ENCODE measurements at places on chromosomes 16 and 17. TPM values are rescaled to one million over a fixed set of nuclear protein-coding genes. Genes with fewer than 3 reads are reported as not detected.

Gene PHLPP2
- total RNA-seq = 39.4 TPM

Gene LRRC37A
- 28.0 TPM for total RNA-seq

Gene LGALS9C
- not detected for total RNA-seq

Gene PYDC1
- 3.0 TPM for total RNA-seq

Gene RUNDC3A
- 123 TPM for total RNA-seq

Gene KLHL10
- total RNA-seq = not detected

Gene PLA2G10
- total RNA-seq = not detected

Gene RAMP2
- total RNA-seq = 11.8 TPM

Gene SOCS7
- total RNA-seq = 53.8 TPM

Gene OSGIN1
- 2.3 TPM for total RNA-seq

Gene SLC13A2
- total RNA-seq = not detected

Gene NPB
- 3.3 TPM for total RNA-seq

DNA sequence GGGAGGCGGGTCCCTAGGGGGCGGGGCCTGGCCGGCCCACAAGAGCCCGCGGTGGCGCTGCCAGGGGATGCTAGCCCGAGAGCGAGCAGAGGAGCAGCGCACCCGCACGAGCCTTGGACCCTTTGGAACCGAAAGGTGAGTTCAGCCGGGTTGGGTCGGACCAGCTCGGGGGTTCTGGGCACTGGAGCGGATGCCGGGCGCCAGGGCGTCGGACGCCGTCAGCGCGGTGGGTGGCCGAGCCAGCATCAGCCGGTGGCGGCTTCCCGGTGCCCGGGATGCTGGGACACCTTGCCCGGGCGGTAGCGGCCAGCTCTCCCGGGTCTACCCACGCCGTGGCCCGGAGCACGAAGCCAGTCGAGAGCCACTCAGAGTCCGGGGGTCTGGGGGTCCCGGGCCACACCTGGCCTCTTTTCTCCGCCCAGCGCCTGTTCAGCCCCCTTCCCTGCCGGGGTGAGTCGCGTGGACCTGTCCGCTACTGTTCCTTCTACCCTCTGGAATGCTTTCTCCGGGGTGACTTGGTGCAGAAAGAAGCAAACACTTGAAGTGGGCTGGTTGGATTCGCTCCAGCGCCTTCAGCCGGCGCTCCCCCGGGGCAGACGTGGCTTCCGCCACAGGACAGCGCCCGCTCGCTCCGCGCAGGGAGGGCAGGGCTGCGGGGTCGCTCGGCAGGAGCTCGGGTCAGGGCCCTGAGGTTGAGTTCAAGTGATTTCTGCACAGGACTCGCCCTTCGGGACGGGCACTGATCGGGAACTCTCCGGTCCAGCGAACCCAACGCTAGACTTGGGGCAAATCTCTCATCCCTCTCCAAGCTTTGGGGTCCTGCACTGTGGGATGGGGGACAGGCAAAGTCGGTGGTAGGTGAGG, at the start of gene SCNN1G:
TSS of gene SCNN1G (plus strand) at position 67 of the 864 bp plus-strand sequence. CDS start 3,527 bp downstream, outside the sequence.
- DNase-seq = no peak

- no peak for DNase-seq
Measured at GRCh38 chr17:3474212-3474611, 1.6 kb upstream of the ASPA start.

GRCh38 chr17:27526604-27527002, 70.4 kb downstream of the KSR1 start:
- no peak for DNase-seq

GRCh38 chr17:16273499-16273898, 56.5 kb downstream of the PIGL start:
- DNase-seq = no peak

GRCh38 chr16:78813661-78814311, 714.3 kb downstream of the WWOX start:
- DNase-seq = no peak

DNA sequence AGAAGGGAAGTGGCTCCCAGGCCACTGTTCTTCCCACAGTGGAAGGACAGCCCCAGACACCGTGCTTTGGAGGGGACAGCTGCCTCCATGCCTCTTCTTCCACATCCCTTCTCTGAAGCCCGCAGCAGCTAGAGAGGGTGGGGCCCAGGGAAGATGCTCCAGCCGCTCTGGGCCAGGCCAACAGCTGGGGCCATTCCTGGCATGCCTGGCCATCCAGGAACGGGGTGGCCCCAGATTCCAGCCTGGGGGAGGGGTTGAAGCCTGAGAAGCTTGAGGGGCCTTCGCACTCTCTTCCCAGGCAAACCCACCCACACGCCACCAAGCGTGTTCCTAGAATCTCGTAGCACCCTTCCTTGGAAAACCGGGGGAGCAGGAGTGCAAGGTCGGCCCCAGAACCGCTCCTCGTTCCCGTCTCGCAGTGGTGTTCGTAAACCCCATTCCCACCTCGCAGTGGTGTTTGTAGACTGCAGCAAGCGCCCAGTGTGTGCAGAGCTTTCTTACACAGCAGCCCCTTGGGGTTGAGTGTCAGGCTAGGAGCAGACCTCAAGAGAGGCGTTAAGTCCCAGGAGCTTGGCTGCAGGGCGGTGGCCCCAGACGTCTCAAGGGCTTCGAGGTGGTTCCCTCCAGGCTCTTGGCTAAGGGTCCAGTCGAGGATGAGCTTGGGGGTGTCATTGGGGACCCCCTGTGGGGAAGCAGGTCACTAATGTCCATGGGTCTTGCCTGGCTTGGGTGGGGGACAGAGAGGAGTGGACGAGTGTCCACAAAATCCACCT, 2.7 kb downstream of the CDH15 start:
- DNase-seq = no peak

GRCh38 chr16:12503191-12503590, 300.5 kb downstream of the CPPED1 start:
- no peak for DNase-seq

DNA sequence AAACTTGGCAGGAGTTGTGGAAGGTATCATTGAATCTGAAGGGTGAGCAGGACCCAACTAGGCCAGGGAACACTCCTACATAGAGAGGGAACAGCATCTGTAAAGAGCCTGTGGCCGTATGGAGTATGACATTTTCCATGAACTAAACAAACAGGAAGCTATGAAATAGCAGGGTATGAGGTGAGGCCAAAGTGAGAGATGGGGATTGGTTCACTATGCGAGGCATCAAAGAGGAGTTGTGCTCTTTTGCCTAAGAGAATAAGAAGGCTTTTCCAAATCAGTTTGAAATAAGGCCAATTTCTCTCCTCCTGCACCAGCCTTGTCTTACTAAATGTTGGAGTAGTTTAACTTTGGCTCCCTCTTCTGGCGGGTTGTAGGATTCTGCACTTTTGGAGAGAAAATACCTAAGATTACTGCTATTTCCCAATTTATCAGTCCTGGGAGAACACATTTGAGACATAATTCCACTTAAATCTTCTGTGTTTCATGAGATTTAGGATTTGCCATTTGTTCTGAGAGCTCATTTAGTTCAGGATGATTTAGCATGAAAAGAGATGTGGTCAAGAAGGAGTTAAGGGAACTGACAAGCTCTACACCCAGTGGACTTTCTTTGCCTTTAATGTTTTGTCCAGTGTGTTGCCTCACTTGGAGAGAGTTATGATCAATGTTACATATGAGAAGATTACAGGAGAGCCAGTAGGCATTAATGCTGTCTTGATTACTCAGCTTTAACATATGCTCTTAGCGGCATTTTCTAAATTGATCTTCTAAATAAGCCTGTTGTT, 55.4 kb downstream of the TNRC6C start:
- no peak for DNase-seq

DNA sequence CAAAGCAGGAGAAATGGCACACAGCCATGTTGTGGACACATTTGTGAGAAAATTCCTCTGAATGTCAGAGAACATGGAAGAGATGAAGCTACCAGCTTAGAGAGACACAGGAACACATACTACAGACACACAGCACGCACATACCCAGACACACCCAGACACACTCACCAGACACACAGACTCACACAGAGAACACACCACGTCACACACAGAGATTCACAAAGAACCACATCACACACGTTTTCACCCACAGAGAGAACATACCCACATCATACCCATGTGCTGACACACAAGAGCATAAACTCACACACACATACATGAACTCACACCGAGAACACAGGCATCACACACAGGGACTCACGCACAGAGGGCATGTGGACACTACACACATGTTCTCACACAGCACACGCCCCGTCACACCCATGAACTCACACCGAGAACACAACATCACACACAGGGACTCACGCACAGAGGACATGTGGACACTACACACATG, 124.9 kb downstream of the METRNL start:
- DNase-seq = no peak

DNA sequence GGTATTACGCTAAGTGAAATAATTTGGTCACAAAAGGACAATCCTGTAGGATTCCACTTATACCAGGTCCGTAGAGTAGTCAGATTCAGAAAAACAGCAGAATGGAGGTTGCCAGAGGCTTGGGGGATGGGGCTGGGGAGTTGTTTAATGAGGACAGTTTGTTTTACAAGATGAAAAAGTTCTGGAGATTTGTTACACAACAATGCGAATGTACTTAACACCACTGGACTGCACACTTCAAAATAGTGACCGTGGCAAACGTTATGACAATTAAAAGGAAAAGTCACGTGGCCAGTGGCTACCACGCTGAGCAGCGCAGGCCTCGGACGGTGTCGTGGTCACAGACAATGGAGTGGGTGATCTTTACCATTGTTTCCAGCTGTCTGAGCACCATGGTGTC, 338.1 kb downstream of the SEC14L1 start:
- DNase-seq = no peak

DNA sequence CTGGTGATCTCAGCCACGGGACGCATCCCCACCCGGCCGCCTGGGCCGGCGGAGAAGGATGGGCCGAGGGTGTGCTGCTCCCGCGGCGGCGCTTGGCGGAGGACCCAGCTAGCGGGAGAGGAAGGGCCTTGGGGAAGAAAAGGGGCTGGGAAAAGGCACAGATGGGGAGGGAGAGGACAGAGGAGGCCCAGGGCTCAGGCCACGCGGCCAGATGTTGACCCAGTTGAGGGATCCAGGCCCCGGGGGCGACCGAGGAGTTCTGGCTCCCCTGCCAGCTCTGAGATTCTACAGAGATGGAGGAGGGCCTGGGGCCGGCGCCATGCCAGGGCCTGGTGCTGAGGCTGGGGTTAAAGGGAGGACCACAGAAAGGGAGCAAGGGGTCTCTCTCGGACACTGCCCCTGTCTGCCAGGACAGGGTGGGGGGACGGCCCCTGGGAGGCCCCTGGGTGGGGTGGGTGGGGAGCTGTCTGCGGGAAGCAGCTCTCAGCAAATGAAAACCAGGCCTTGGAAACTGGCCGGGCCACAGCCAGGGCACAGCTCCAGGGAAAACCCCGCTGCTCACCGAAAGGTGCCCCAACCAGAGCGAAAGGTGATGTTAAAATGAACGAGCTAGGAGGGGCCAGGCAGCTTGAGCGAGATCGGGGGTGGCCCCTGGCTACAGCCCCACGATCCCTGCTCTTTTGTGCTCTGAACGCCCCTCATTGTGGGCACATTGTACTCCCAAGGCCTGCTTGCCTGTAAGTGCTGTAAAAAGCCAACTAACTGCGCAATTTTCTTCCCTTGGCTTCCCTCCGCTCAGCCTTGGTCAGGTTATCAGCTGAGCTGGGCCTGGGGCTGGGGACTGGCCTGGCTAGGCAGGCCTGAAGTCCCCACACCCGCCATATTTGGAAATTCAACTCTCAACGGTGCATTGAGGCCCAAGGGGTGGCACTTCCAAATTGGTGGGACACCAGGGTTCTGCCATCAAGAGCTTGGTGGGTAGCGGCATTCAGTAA, 191.4 kb downstream of the ZNF423 start:
- DNase-seq = no peak

DNA sequence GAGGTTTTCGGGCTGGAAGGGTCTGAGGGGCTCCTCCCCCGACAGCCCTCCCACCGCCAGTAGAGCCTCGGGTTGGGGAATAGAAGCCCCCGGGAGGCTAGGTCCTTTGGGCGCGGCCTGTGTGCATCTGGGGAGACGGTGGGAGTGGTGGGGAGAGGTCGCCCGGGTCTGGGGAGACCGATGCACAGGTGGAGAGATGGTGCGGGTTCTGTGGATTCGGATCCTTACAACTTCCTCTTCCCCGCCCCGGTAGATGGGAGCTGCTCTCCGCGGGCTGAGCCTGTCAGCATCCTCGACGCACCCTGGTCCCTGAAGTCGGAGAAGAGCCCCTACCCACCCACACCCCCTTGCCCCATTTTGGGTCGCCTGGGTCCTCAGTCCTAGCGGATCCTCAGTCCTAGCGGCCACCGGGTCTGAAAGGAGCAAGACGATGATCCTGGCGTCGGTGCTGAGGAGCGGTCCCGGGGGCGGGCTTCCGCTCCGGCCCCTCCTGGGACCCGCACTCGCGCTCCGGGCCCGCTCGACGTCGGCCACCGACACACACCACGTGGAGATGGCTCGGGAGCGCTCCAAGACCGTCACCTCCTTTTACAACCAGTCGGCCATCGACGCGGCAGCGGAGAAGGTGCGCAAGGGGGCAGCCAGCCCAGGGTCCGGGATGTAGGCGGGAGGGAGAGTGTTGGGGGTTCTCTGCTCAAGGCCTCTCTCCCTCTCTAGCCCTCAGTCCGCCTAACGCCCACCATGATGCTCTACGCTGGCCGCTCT, 790 bp downstream of the BCKDK start:
- no peak for DNase-seq

DNA sequence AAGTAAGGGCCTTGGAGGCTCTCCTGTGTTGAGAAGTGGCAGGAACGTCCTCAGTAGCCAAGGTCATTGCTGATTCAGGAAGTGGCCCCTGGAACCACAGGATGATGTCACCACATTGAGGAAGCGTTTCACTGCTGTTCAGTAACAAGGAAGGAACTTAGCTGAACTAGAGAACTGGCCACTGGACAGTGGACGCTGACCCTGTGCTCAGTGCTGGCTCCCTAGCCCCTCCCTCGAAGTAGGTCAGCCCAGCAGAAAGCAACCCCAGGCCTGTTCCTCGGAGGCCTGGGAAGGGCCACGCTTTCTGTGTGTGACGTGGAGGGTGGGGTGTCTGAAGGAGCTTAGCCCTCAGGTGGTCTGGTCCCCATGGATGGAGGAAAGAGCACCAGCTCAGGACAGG, 58.3 kb downstream of the B9D1 start:
- DNase-seq = no peak

DNA sequence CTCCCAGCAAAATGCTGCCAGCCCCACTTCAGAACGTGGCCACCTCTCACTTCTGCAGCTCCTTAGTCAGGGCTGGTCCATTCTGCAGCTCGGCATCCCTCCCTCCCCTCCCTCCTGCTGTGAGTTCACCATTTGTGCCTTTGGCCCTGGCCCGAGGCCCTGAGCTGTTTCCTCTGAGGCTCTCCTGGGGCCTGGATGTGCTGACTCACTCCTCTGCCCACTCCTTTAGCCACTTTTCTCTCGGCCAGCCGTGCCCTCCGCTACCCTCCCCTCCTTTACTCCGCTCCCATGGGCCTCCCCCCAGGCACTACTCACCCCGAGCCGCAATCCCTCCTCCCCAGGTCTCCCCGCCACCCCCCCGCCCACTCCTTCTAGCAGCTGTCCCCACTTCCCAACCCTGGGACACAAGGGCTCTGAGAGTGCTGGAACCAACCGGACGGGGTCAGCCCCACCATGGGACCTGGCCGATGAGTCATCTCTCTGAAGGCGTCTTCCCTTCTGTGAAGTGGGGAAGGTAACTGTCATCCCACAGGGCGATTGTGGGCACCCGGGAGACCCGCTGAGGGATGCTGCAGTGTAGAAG, 11.5 kb downstream of the KCNG4 start:
- peak; percentile 38 for DNase-seq

- DNase-seq = no peak
Measured at GRCh38 chr16:81723098-81723723, 55.9 kb upstream of the PLCG2 start.

- DNase-seq = no peak
Measured at GRCh38 chr16:50400312-50400966, 31.7 kb upstream of the BRD7 start.
